ENCODE measurements at places on chromosomes 5 and 9. TPM values are rescaled to one million over a fixed set of nuclear protein-coding genes. Genes with fewer than 3 reads are reported as not detected.
A peak's percentile ranks its signal among the peaks of the same experiment; 100 is the strongest.

DNA sequence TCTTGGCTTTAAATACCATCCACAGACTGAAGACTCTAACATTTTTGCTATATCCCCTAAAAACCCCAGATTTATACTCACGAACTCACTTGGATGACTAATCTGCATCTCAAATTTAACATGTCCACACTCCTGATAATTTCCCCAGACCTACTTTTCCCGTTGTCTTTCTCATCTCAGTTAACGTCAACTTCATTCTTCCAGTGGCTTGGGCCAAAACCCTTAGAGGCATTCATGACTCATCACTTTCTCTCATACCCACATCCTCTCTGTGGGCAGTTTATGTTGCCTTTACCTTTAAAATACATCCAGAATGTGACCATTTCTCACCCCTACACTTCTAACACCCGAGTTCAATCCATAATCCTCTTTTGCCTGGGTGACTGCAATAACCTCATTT is 96.7 kb downstream of the EDIL3 start:
- DNase-seq: no peak

GRCh38 chr9:34500623-34501267 is 22.0 kb downstream of the ENHO start:
- DNase-seq: peak; percentile 68

Gene MARCOL
- polyA plus RNA-seq: not detected

Gene KIF20A
- polyA plus RNA-seq: 32.1 TPM

Data from testis (tissue), 5 donors.